ENCODE measurements at places on chromosomes 7 and 10.

- peak; percentile 19 for DNase-seq
Measured at GRCh38 chr10:101974091-101974971, 81.6 kb downstream of the ARMH3 start.

DNA sequence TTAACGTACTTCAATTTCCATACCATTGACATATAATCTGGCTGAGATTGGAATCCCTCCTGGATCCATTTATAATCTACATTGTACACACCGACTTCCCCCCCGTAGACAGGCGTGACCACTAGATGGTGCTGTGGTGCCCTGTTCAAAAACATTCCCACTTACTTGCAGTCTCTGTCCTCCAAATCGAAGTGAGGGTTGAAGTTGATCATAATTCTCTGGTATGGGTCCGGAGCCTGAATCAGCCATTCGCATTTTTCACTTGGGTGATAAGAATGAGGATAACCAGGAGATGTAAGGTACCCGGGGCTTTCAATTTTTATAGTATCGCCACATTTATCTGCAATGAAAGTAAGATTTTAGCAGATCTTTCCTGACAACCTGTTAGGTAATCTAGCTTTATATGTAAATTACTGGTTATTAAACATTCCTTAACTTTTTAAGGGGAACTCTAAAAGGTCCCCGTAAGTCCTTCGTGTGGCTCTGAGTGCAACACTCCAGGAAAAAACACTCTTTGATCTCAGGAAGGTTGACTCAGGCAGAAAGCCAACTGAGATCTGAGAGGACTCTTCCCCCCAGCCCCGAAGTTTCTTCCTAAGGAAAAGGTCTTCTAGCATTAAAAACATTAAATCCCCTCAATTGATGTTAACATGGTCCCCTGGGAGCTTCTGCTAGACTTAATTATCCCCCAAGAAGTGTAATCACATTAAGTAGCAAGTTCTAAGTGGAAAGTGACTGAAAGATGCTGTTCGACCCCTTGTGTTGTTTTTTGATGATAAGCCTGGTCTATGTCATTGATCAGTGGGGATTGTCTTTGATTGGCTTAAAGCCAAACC is 3.7 kb downstream of the NRP1 start:
- DNase-seq = peak; percentile 72

- DNase-seq = no peak
Measured at GRCh38 chr7:12066004-12066403, 145.1 kb upstream of the TMEM106B start.

GRCh38 chr7:29017713-29018112 is 59.6 kb upstream of the TRIL start:
- no peak for DNase-seq

- no peak for DNase-seq
Measured at GRCh38 chr10:44965104-44965503, 5.5 kb downstream of the RASSF4 start.

DNA sequence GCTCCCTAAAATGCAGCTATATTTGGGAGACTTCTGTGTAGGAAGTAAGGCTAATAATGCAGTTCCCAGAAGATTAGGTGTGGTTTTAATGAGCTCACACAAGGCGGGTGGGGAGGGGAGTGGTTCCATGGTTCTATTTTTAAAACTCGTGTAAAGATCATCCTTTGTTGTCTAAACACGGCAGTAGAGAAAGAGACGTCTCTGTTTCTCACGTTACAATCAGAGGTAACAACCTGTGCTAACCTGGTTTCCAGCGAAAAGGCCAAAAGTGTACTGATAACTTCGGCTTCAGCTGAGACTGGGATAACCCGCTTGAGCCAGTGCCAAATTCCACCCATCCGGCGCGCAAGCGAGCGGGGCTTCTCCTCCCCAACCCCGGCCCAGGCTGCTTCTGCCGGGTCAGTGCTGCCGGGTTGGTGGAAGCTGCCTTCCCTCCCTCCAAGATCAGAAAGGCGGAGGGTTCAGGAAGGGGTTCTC is 2.5 kb upstream of the MAP3K8 start:
- DNase-seq = peak; percentile 28

- no peak for DNase-seq
Measured at GRCh38 chr10:132403511-132404168, 6.6 kb downstream of the PWWP2B start.

DNA sequence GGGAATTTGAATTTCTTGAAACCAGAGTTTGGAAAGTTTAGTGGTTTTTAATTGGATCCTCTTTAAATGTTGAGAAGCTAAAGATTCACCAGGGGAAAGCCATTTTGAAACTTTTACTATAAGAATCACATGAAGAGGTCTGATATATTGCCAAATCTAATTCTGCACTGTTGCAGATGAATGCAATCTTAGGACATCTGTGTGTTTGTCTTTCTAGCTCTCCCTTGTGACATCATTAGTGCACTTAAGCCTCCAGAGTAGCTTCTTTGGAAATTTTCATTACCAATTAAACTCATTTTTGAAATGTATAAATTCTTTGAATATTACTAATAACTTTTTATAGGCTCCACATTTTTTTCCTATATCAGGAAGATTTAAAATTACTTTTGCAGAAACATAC is 160.2 kb downstream of the BICC1 start:
- no peak for DNase-seq

DNA sequence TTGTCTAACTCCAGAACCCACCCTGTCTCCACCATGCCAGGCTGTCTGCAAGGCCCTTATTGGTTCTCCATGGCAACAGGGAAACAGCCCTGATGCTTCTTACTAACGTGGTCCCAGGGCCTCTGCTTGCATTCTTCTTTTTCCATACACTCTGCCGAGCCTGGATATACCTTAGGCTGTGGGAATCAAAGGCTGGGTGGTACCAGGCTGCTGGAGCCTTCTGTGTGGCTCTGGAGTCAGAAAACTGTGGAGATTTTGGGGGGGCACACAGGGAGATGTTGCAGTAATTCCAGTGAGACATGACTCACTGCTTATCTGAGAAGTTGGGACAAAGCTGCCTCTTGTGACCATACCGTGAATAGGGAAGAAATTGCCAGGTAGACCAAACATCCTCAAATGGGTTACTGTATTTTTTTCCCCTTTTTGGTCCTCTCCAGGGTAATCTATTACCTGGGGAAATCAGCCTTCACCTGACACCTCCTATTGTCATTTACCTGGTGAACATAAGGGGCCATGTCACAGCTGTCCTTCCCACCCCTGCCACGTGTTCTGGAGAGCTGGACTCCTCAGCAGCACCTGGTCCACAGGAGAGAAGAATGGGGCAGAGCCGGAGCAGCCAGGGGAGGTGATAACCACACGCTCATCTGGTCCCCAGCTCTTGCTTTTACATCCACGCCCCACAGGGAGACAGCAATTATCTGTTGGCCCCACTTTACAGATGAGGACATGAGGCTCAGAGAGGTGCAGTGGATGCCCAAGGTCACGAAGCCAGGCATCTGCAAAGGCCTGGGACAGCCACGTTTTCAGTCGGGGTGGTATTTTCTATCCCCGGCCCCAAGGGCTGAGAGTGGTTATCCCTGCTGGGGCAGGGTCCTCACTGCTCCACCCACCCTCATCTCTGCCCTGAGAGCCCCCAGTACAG is 4.6 kb downstream of the CHST3 start:
- DNase-seq = no peak

DNA sequence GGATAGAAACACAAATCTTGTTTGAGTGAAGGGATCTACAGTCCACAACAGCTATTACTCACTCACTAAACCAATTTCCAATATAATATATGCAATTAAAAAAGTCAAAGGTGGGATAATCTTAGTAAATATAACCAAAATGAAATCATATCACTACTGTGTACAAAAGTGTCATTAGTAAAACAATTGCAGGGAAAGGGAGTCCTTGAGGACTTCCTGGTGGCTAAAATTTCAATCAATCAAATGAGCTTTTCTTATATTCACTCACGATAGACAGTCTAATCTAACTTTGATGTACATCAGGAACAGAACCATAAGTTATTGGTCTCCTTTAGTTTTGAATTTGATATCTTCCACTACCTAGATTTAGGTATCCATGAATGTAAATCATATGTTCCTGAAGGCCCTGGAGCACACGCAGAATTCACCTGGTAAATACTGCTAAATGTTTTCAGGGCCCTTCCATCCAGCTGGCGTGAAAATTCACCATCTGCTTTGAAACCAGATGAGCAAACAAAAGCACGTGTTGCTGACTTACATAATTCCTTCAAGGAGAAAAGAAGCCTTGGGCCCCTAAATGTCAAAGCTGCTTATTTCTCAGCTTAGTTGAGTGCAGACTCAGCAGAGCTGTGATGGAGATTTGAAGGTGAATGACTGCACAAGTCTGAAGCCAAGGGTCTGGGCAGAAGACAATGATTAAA is 159.3 kb upstream of the TMEM196 start:
- no peak for DNase-seq

DNA sequence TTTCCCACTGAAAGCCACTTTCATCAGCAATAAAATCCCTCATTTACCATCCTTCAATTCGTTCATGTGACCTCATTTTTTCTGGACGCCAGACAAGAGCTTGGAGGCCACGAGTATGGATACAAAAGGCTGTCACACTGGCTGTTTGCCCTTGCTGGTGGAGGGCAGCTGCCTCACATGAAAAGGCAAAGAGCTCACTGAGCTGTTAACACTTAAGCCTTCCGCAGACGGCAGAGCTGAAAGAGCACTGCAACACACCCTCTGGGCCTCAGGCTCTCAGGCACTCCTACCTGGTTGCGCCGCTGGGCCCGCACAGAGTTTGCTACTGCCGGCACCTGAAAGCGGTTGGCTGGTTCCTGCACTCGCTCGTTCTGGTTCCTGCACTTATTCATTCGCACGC is 193.5 kb downstream of the CFTR start:
- DNase-seq = no peak

GRCh38 chr7:1851721-1852516 is 181.8 kb downstream of the ELFN1 start:
- no peak for DNase-seq

- no peak for DNase-seq
Measured at GRCh38 chr7:76343294-76343930, 15.4 kb downstream of the YWHAG start.

GRCh38 chr7:12643644-12644043 is 43.8 kb upstream of the ARL4A start:
- no peak for DNase-seq

GRCh38 chr7:3605222-3605621 is 304.2 kb downstream of the SDK1 start:
- DNase-seq = no peak

GRCh38 chr7:25900877-25901276 is 251.1 kb upstream of the NFE2L3 start:
- no peak for DNase-seq

GRCh38 chr10:5904227-5904626 is 14.2 kb downstream of the FBH1 start:
- no peak for DNase-seq

DNA sequence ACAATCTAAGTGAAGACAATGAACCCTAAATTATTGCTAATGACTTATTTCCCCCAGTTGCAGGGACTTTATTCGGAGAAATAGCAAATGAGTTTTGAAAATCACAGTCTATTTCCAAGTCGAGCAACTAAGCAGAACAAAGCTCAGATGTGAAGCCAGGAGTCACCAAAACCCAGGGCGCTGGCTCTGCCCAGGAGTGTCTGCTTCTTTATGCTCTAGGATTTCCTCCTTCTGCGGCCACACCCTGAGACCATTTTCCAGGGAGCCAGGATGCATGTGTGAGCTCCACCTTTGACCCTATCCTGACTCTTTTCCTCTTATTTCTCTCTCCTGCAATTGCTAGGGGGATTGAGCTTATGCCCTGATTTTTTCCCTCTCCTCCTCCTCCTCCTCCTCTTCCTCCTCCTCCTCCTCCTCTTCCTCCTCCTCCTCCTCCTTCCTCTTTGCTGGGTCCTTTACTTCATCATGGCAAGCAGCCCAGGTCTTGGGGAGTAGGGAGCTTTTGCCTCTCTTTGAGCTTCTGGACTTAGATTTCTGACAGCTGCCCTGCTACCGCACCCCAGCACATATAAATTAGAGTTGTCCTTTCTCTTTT is 234.4 kb downstream of the ARL4A start:
- no peak for DNase-seq

- no peak for DNase-seq
Measured at GRCh38 chr10:110876000-110876399, 4.3 kb downstream of the PDCD4 start.

GRCh38 chr10:87654212-87654611 is 5.5 kb upstream of the PAPSS2 start:
- no peak for DNase-seq

DNA sequence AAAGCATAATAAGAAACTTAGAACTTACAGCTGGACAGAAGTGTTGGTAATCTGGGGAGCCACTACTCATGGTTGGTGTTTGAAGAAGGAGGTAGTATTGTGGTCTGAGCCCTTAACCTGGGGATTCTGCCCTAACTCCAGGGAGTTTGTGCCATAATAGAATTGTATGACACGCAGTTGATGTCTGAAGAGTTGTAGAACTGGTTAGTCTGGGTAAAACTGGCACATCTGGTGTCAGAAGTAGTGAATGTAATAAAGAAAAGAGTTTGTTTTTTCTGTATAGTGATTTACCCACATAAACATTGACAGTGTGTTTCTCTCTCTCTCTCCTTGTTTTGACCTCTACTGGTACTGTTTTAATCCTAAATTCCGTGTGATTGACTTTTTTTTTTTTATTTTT is 448.1 kb upstream of the SEMA3D start:
- no peak for DNase-seq

- DNase-seq = no peak
Measured at GRCh38 chr10:110629680-110630191, 14.4 kb upstream of the RBM20 start.

- DNase-seq = no peak
Measured at GRCh38 chr10:96833220-96834001, 1.3 kb downstream of the LCOR start.

DNA sequence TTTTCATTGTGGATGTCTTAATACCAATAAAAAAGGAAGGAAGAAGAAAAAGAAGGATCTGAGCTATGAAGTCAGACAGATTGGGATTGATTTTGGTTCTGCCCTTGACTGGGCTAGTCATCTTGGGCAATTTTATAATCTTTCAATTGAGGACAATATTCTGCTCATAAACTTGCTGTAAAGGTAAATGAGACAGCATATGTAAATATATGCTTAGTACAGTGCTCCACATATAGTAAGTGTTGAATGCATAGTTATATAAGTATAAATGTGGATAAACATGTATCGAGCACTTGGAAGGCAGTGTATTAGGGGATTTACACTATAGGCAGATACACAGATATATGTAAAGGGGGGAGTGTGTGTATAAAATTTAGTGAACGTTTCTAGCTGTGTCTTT is 85.1 kb downstream of the ST7 start:
- no peak for DNase-seq

GRCh38 chr7:2724453-2725177 is 36.6 kb downstream of the AMZ1 start:
- DNase-seq = no peak
